Activated naive CD4-positive, alpha-beta T cell (primary cell): ENCODE measurements at places on chromosomes 6 and 20.
A peak's percentile ranks its signal among the peaks of the same experiment; 100 is the strongest.

DNA sequence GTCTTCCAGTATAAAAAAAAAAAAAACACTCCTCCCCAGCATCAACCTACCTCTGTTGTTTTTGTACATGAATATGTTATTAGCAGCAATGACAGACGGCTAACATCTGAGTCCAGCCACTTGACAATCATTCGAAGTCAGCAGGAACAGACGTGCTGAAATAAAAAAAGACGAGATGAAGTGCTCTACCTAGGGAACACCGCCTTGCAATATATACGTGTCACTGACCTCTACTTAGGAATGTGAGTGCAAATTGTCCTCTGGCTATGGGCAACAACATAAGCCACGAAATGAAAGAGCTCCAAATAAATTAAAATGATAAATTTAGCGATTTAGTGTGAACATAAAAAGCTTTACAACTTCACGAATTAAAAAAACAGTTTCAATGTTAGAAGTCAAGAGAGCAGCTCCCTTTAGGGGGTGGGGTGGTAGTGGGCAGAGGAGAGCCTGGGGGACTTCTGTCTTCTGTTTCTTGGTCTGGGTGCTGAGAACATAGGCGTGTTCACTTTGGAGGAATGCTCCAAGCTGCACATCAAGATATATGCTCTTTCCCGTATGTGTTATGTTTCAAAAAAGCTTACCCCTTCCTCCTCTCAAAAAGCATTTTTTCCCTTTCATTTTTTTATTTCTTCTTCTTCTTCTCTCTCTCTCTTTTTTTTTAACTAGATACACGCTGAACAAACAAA lies 23.3 kb downstream of the EDN1 start:
- no peak for DNase-seq

GRCh38 chr6:143896126-143896860 lies 32.0 kb downstream of the ZC2HC1B start:
- no peak for DNase-seq

DNA sequence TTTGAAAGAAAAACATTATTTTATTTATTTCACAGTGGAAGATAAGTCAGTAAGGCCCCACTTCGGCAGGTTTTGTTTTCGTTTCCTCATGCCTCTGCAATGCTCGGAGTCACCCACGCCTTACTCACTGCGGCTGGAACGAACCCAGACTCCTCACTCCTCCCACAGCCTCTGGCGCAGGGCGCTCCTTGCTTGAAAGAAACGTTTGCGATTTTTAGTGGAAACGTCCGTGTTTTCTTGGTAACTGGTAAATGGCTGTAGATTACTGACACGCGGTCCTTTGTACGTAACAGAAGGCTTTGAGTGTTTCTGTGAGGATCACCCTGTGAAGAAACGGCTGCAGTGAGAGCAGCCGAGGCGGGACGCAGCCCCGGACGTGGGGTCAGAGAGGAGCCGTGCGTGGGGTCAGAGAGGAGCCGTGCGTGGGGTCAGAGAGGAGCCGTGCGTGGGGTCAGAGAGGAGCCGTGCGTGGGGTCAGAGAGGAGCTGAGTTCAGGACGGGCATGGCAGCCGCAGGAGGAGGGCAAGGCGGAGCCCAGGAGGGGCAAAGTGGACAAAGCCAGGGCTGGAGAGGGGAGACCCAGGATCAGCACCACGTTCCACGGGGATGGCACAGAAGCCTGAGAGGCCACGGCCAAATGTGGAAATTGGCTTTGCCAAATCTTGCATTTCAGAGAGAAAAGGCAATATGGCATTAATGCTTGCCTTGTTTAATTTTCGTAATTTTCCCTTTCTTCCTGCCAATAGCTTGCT lies 198.6 kb upstream of the THBS2 start:
- DNase-seq: no peak

GRCh38 chr6:32406857-32407256 lies at the start of gene BTNL2:
Gene BTNL2, minus strand, starts transcription at chr6:32407181. Its CDS starts 58 bp downstream, at chr6:32407123.
- DNase-seq: no peak

- no peak for DNase-seq
Measured at GRCh38 chr6:130973521-130974277, 89.3 kb downstream of the EPB41L2 start.

GRCh38 chr6:43325876-43326275 lies 17.2 kb upstream of the CRIP3 start:
- DNase-seq: no peak

GRCh38 chr20:47949230-47949629 lies 163.9 kb upstream of the SULF2 start:
- DNase-seq: no peak

- no peak for DNase-seq
Measured at GRCh38 chr20:5230544-5230943, 86.2 kb downstream of the PROKR2 start.

DNA sequence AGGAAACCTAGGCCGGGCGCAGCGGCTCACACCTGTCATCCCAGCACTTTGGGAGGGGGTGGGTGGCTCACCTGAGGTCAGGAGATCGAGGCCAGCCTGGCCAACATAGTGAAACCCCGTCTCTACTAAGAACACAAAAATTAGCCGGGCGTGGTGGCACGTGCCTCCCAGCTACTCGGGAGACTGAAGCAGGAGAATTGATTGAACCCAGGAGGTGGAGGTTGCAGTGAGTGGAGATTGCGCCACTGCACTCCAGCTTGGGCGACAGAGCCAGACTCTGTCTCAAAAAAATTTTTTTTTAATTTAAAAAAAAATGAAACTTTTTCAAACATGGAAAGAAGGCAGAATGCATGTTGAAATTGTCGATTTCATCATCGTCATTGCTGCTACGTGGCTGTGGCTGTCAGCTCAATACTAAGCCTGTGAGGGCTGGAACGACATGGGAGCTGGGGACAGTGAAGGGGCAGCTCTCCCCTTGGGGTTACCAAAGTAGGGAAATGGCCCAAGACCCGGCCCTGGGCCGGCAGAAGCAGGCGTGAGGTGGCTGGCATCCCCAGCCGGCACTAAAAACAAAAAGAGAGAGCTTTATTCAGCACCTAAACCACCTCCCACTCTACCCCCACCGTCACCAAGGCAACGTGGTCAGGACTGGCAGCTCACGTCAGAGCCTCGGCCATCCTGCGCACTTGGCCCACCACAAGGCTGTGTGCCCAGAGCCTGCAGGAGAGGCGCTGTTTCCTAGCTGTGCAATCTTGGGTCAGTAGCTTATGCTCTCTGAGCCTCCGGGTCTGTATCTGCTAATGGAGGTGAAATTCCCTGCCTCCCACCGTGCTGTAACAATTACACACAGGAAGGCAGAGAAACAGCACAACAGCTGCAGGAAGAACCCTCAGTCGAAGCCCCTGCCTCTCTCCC lies 30.8 kb downstream of the AGPAT4 start:
- DNase-seq: no peak

GRCh38 chr20:63217706-63218105 lies 1.8 kb upstream of the YTHDF1 start:
- no peak for DNase-seq

- DNase-seq: no peak
Measured at GRCh38 chr20:13821876-13822275, 37.0 kb downstream of the NDUFAF5 start.

GRCh38 chr6:5335020-5335419 lies 73.7 kb downstream of the FARS2 start:
- no peak for DNase-seq

DNA sequence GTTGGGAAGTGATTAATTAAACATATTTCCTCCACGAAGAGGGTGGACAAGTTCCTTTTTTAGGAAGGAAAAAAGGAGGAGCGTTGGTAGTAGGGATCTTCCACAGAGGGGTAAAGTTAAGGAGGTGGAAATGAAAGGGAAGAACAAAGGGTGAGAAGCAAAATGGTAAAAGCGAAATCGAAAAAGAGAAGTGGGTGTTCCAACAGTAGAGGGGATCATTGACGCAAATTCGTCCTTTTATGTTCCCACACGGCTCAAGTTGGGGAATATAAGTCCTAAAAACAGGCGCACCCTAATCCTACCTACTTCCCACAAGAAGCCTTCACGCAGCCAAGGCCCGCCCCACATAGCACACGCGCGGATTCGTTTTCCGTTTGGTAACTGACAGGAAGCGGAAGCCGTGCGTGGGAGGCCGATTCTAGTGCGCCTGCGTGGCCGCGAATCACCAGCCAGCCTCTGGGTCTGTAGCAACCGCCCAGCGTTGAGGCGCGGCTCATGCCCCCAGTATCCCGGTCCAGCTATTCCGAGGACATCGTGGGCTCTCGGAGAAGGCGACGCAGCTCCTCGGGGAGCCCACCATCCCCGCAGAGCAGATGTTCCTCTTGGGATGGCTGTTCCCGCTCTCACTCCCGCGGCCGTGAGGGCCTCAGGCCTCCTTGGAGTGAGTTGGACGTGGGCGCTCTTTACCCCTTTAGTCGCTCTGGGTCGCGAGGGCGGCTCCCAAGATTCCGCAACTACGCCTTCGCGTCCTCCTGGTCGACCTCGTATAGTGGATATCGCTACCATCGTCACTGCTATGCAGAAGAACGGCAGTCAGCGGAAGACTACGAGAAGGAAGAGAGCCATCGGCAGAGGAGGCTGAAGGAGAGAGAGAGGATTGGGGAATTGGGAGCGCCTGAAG lies at the start of gene NKAPL:
NKAPL (plus strand) TSS at position 421 of the 901 bp plus-strand sequence; CDS start at position 496, 75 bp downstream.
- peak; percentile 31 for DNase-seq

- DNase-seq: no peak
Measured at GRCh38 chr20:44050925-44051660, 135.9 kb downstream of the JPH2 start.
